ENCODE measurements at places on chromosomes 13 and 19.

DNA sequence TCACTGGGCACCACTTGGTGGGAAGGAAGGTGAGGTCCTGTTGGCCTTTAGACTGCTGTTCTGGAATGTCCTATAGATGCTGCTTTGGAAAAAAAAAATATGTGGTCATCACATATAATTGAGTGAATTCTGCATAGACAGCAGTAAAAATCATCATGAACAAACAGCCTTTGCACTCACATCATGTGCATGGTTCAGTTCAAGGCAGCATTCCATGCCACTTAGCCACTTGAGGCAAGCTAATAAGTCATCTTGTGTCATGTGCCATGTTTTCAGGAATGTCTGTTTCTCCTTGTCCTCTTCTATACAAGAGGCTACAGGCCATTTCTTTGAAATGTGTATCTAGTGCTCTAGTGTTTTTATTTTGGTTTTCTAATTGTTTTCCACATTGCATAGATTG is 43.9 kb upstream of the TSC22D1 start:
- no peak for DNase-seq

- no peak for DNase-seq
Observed at GRCh38 chr19:13623716-13624710, 117.7 kb upstream of the CACNA1A start.

- DNase-seq: no peak
Observed at GRCh38 chr13:93080587-93080986, 146.0 kb upstream of the GPC6 start.

- DNase-seq: no peak
Observed at GRCh38 chr19:3398114-3398899, 31.9 kb downstream of the NFIC start.

DNA sequence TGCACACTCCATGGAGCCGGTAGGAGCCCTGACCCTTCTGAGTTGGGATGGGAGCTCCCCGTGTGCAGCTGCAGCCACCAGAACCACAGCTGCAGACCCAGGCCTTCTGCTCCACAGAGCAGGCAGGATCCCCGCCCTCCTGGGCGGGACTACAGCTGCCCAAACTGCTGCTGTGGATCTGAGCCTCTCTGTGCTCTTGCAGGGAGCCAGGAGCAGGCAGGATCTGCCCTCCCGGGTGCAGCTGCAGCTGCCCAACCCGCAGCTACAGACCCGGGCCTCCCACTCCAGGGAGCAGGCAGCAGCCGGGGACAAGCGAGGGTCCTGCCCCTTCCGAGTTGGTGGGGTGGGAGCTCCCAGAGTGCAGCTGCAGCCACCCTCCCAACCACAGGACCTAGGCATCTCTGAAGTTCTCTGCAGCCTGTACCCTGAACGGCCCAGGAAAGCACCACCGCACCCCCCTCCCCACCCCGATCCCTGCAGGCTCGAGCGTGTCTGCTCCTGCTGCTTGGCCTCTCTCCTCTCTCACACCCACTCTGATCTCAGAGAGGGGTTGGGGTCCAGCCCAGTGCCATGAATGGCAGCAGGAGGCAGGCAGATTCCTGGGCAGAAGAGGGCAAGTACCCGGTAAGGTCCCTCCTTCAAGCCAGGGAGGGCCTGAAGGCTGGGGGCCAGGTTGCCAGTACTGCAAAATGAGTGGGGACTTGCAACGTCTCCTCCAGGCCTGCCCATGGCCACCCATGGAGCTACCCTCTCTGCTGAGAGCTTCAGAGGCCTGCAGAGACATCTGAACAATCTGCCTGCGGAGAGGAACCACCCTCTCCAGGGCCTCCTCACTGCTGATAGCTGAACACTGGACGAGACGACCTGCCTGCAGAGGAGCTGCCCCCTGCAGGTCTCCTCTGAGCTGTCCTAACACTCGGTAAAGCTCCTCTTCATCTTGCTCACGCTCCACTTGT is 16.4 kb upstream of the EMP3 start:
- DNase-seq: peak; percentile 56

GRCh38 chr19:15241259-15241910 is 9.1 kb upstream of the EPHX3 start:
- peak; percentile 65 for DNase-seq

DNA sequence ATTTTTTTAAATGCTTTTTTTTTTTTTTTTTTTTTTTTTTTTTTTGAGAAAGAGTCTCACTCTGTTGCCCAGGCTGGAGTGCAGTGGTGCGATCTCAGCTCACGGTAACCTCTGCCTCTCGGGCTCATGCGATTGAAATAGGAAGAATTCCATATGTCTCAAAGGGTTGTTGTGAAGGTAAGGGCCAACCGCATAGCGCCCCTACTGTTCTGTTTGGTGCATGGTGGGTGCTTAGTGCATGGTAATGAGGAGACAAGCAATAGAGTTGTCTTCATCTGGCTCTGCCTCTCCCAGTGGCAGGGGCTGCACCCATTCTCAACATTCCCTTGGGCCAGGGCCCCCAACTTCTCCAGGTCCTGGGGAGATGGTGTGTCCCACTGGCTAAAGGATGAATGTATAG is 68.7 kb downstream of the RASL11A start:
- DNase-seq: peak; percentile 18

- DNase-seq: no peak
Observed at GRCh38 chr19:6273701-6274601, 5.8 kb downstream of the MLLT1 start.

DNA sequence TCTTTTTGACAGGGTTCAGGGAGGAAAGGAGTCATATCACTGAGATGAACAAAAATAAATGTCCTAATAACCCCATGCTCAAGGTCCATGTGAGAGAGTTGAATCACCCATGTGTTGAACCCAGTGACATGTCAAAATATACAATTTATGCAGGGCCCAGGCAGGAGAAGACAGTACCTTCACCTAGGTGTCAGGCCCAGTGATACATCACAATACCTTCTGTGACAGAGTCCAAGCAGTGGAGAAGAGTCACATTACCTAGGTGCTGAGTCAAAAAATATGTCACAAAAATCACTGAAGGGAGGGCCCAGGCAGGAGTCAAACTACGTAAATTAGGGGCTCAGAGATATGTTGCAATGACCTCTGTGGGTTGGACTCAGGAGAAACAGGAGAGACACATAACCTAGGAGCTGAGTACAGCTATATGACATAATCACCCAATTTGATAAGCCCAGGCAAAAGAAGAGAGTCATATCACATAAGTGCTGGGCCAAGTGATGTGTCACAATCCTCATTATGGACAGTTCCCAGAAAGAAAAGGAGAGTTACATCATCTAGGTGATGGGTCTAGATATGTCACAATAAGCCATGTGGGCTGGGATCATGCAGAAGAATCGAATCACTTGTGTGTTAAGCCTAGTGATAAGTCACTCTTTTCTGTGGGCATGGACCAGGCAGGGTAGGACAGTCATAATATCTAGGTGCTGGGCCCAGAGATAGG is 13.8 kb upstream of the ZNF724 start:
- no peak for DNase-seq

GRCh38 chr13:85411591-85411990 is 387.6 kb downstream of the SLITRK6 start:
- DNase-seq: no peak

DNA sequence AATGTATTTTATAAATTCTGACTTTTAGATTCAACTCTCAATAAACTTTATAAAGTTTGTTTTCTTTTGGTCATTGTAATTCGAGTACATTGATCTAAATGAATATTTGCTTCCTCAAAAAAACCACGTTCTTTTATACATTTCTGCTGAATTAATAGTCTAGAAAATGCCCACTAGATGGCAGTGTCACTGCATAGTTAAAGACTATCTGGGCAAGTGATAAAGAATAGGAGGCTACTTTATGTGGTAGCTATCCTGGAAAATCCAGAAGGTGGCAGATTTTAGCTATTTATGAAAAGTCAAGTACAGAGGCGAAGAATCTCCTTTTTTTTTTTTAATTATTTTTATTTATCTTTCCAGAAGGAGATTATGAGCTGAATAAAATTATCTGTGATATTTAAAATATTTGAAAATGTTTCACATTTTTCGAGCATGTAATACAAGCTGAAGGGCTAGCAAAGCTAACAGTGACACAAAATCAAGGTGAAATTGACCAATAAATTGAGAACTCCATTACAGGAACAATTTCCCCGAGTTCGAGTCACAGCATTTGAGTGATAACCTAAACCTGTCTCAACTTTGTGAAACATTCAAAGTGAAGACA is 221.8 kb downstream of the OLFM4 start:
- peak; percentile 26 for DNase-seq

DNA sequence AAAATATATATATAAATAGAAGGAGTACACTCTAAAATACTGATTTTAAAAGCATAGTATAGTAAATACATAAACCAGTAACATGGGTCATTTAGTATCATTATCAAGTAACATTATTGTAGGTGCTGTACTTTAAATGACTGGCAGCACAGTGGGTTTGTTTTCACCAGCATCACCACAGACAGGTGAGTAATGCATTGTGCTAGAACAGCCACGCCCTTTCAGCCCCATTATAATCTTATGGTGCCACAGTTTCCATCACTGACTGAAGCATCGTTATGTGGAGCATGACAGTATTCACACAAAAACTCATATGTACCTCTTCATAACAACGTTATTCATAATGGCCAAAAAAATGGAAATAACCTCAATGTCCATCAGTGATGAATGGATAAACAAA is 88.3 kb downstream of the DHRS12 start:
- DNase-seq: no peak

- DNase-seq: no peak
Observed at GRCh38 chr13:106498571-106498970, 36.9 kb downstream of the EFNB2 start.

GRCh38 chr19:30059741-30060457 is 117.9 kb downstream of the URI1 start:
- DNase-seq: no peak

- no peak for DNase-seq
Observed at GRCh38 chr19:10120538-10121189, 965 bp upstream of the EIF3G start.

GRCh38 chr19:32829345-32829896 is 40.1 kb downstream of the SLC7A9 start:
- no peak for DNase-seq

DNA sequence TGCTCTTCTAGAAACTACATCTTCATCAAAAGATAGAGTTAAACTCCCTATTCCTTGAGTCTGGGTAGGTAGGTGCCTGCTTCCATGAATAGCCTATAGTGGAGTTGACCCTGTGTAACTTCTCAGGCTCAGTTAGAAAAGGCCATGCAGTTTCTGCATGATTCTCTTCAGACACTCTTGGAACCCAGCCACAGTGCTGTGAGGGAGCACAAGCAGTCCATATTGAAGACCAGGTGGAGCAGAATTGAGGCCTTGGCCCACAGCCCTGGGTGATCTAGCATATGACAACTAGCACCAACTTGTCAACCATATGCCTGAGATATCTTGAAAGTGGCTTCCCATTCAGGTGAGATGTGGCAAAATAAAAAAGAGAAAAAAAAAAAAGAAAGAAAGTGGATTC is 10.3 kb upstream of the PAN3 start:
- peak; percentile 68 for DNase-seq

DNA sequence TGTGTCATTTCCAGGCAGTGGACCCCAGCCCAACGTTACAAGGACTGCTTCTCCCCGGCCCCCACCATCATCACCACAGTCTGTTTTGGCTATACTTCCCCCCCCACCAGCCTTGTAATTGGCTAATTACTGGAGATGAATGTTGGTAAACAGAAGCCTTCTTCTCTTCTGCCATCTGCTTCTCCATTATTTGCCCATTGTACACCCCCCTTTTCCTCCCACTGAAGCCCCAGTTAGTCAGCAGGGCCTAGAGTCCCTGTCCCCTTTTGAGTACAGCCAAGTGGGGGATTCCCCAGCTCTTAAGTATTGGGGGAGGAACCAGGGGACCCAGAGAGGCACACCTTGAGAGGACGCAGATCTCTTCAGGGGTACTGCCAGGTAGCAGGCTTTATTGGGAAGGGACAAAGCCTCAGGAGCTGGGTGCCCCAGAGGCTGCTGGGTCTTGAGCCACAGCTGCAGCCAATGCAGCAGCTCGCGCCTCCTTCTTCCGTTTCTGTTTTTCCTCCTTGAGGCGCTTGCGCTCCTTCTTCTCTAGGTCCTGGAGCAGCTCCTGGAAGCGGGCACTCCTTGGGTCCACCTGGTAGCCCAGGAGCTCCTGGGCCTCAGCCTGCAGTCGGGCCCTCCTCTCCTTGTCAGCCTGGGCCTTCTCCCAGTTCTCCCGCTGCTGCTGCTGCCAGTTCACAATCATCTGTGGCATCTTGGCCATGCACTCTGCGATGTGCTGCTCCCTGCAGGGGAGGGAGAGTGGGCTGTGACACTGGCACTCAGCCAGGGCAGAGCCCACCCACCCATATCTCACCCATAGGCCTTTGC is 3.0 kb downstream of the GADD45GIP1 start:
- DNase-seq: peak; percentile 85

DNA sequence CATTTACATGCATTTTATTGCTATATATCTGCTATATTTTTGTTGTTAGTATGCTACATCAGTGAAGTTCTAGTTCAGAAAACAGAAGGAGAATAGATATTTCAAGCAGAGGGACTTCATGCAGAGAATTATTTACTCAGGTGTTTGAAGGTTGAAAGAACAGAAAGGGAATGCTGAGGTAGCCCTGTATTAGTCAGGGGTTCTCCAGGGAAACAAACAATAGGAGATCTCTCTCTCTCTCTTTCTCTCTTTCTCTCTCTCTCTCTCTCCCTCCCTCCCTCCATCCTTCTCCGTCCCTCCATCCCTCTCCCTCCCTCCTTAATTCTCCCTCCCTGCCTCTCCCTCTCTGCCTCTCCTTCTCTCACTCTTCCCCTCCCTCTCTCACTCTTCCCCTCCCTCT is 114.3 kb upstream of the TDRD3 start:
- no peak for DNase-seq

DNA sequence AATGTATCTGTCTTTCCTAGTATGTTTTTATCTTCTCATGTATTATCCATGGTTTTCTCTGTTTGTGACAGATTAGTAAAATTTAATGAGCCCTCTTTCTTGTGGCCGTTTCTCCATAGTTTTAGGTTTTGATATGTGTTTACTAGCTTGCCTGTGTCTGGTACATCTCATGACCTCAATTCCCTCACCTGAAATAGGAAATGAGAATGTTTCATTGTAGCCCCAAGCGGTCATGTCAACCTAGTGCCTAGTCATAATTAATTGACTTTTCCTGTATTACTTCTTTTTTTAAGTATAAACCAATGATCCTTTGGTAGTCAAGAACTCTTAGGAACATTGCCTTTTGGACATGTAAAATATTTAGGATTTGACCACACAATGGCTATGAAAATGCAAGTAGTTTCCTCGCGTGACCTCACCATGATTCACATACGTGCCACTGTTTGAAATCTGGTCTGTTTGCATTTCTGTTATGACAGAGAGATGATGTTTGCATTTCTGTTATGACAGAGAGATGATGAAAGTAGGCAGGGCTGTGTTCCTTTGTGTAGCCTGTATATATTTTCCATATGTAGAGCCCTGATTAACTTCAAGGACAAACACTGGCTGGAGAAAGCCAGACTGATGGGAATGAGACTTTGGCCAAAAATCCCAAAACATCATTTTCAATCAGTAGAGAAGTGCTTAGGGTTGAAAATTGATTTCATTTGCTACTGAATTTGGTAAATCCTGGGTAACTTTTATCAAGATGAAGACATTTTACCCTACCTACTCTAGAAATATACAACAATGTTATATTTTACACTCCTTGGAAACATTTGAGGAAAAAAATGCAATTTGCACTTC is 104.8 kb downstream of the TNFRSF19 start:
- DNase-seq: no peak

- no peak for DNase-seq
Observed at GRCh38 chr13:83819156-83819555, 63.1 kb downstream of the SLITRK1 start.

- no peak for DNase-seq
Observed at GRCh38 chr19:14440049-14440448, 6.9 kb downstream of the PKN1 start.

- DNase-seq: no peak
Observed at GRCh38 chr19:32020538-32020937, 324.9 kb upstream of the ZNF507 start.

Measured in DMS 273 treated with DMSO at 0.1 percent for 48 hours (cell line).